Stimulated activated CD8-positive, alpha-beta memory T cell treated with anti-CD3 and anti-CD28 coated beads, Interleukin-7, amount 100 ng/mL, for 1 hour (primary cell): ENCODE measurements at places on chromosomes 13 and 19.

DNA sequence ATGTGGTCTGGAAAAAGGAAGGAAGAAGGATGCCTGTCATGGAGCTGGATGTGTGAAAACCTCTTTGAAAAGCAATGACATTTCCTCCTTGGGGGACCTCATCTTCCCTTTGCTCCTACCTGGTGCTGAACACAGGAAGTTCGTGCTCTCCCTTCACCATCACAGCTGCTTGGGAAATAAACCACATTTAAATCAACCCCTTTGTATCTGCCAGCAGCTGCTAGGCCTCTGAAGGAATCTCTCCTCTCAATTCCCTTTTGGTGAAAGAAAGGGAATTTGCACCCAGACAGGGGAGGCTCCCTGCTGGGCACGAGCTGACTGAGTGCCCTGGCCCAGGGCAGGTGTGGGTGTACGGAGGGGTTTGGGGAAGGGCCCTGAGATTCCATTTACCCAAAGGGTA is 437.7 kb downstream of the TSHZ3 start:
- DNase-seq = no peak

- DNase-seq = no peak
Observed at GRCh38 chr13:104085611-104086010, 1019.4 kb upstream of the SLC10A2 start.

DNA sequence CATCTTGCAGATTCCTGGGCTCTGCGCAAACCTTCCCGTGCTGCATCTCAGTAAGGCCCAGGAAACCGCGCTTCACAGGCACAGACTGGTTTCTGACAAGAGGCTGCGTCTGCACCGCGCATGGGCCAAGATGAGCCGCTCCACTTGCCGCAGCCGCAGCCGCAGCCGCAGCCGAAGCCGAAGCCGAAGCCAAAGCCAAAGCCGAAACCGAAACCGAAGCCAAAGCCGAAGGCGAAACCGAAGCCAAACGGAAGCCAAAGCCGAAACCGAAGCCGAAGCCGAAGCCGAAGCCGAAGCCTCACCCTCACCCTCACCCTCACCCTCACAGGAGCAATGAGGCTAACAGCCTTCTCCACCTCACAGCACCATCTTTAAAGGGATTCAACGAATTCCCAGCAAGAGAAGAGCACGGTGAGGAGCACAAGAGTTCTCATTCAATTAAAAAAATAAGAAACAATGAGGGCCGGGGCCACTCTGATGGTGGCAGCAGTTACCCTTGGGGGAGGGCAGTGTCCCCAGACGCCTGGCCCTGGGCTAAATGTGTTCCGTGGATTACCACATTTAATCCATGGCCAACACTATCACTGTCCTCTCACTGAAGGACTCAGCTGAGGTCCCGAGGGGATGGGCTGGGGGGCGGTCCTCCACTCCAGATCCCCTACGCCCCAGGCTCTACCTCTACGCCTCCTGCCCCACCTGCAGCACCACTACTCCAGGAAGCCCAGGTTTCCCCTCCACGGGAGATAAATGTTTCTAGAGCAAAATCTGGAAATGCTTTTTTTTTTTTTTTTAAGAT is 29.1 kb downstream of the ZNF787 start:
- no peak for DNase-seq

DNA sequence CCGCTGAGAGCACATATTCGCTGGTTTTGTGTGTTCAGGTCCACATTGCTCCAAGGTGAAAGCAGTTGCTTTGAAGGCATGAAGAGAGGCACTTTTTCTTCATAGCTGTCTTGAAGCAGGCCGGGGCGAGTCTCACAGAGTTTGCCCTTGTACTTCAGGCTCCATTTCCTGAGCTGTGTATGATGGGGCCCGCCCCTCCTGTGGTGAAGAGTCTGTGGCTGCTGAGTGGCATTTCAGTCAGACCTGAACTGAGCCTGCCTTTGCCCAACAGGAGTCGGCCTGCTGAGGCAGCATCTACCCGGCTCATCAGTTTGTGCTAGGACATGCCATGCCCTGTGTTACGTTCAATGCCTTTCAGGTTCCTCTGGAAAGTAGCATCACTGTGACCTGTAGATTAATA is 44.4 kb upstream of the C1QTNF9 start:
- peak; percentile 57 for DNase-seq

GRCh38 chr13:103883164-103883563 is 816.9 kb upstream of the SLC10A2 start:
- DNase-seq = no peak

DNA sequence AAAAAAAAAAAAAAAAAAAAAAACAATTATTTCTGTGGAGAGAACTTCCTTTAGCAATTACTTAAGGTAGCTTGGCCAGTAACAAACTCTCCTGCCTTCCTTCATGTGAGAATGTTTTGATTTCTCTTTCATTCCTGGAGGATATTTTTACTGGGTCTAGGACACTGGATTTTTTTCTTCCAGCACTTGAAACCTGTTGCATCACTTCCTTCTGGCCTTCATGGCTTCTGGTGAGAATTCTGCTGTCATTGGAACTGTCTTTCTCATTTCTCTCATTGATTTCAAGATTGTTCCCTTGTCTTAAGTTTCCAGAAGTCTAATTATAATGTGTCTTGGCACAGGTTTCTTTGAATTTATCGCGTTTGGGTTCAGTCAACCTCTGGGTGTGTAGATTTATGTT is 19.3 kb upstream of the RAB20 start:
- no peak for DNase-seq

DNA sequence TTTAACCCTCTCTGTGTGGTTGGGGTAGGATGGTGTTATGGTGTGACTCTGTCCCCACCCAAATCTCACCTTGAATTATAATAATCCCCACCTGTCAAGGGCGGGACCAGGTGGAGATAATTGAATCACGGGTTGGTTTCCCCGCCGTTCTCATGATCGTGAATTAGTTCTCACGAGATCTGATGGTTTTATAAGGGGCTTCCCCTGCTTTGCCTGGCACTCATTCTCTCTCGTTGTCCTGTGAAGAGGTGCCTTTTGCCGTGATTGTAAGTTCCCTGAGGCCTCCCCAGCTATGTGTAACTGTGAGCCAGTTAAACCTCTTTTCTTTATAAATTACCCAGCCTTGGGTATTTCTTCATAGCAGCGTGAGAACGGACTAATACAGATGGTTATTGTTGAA is 68.8 kb downstream of the ARHGEF7 start:
- DNase-seq = no peak

DNA sequence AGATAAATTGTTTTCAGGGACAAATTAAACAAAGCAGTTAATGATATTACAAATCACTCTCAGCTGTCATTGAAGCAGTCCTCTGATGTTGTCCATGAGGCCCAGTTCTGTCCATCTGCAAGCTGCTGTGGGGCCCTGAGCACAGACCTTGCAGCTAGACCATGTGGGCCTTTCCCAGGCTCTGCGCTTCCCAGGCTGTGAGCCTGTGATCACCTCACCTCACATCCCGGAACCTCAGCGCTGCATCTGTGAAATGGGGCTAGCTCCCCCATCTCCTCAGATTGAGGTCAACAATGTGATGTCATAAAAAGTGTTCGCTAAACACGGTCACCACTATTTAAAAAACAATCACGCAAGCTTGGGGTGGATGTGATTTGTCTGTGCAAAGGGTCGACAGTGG is 51.9 kb upstream of the UQCRFS1 start:
- DNase-seq = no peak

GRCh38 chr13:20206065-20206697 is 13.4 kb upstream of the GJB2 start:
- DNase-seq = no peak

DNA sequence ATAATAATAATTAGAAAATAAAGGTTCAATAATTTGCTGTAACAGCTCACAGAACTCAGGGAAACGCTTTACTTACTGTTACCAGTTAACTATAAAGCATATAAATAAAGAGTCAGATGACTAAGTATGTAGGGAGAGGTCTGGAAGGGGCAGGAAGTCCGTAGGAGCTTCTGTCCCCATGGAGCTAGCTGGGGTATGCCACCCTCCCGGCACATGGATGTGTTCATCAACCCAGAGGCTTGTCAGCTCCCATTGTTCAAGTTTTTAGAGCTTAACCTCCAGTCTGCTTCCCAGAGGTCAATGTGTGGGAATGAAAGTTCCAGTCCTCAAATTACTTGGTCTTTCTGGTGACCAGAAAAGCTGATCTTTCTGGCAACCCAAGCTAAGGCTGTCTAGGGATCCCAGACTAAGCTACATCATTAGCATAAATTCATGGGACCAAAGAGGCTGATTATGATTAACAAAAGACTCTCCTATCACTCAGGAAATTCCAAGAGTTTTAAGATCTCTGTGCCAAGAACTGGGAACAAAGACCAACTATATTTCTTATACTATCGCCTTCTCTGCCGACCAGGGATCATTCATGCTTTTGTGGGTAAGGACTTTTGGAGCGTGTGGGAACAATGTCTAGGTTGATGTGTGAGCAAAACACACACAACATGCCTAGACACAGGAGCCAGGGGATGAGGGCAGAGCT is 31.7 kb upstream of the ZNF507 start:
- no peak for DNase-seq

DNA sequence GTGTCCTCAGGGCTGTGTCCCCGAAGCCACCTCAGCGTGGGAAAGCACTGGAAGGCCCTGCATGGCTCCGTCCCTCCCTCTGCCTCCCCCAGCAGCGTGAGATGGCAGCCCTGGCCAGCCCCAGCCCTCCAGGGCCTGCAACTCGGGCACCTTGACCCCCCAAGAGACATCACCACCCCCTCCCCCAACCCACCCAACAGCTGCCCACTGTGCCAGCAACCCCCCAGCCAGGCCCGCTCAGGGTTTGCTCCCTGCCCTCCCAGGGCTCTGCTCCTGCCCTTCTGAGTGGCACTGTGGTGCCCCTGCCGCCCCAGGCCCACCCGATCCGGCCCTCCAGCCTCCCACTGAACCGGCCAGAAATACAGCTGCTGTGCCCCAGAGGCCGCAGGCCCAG is 1.5 kb upstream of the ASPDH start:
- DNase-seq = no peak

DNA sequence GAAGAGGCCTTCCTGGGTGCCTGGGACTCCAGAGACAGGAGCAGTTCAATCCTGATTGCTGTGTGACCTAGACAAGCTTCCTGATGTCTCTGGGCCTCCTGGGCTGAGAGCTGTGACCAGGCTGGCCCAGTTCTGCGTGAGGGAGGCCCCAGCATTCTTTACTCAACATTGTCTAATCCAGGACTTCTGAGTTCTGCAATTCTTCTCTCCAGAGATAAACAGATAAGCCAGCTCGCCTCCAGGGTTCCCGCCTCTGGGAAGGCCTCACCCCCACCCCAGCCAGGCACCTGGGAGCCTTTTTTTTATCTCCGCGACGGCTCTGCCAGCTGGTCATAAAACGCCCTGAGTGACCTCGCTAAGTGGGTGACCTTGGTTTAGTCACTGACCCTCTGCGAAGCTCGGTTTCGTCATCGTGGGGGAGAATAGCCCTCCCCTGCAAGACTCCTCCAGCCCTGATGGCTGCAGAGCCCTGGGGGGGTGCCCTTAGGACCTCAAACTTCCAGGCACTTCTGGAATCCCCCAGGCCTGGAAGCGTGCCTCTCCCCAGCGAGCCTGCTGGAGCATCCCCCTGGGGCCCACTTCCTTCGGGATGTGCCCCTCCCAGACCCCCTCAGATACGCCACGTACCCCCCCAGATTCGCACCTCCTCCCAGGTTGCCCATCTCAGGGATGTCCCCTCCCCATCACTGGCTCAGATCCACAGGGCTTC is 1.9 kb downstream of the SULT2B1 start:
- no peak for DNase-seq

GRCh38 chr13:29501674-29502073 is 93.8 kb downstream of the SLC7A1 start:
- DNase-seq = no peak

DNA sequence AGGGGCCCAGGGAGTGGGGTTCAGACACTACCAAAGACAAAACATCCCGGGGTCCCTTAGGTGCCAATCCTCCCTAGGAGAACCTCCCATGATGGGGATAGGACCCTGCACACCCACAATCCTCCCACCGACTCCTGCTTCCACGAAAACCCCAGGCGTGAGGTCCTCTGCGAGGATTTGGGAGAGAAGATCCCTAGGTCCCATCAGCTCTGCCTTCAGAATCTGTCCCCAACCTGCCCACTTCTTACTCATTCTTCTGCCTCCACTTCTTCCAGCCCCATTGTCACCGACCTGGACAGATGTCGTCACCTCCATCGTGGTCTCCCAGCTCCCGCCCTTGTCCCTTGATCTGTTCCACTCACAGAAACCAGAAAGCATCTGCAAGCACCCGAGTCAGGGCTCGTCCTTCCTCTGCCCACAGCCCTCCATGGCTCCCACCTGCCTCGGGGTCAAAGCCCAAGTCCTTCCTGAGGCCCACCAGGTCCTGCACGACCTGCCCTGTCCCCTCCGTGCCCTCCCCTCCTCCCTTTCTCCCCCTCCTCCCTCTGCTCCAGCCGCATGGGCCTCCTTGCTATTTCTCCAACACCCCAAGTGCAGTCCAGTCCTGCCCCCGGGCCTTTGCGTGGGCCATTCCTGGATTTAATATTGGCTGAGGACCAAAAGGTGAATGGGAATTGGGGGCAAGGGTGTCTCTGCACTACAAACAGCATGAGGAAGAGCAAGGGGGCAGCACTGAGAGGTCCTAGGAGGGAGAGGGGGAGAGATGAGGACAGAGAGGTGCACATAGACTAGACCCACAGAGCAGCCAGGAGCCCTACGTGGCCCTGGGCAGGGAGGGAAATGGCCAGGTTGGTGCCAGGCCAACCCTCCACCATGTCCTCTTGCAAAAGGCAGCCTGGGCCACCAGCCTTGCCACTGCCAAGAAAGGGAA is 51.3 kb downstream of the PTPRS start:
- DNase-seq = no peak

DNA sequence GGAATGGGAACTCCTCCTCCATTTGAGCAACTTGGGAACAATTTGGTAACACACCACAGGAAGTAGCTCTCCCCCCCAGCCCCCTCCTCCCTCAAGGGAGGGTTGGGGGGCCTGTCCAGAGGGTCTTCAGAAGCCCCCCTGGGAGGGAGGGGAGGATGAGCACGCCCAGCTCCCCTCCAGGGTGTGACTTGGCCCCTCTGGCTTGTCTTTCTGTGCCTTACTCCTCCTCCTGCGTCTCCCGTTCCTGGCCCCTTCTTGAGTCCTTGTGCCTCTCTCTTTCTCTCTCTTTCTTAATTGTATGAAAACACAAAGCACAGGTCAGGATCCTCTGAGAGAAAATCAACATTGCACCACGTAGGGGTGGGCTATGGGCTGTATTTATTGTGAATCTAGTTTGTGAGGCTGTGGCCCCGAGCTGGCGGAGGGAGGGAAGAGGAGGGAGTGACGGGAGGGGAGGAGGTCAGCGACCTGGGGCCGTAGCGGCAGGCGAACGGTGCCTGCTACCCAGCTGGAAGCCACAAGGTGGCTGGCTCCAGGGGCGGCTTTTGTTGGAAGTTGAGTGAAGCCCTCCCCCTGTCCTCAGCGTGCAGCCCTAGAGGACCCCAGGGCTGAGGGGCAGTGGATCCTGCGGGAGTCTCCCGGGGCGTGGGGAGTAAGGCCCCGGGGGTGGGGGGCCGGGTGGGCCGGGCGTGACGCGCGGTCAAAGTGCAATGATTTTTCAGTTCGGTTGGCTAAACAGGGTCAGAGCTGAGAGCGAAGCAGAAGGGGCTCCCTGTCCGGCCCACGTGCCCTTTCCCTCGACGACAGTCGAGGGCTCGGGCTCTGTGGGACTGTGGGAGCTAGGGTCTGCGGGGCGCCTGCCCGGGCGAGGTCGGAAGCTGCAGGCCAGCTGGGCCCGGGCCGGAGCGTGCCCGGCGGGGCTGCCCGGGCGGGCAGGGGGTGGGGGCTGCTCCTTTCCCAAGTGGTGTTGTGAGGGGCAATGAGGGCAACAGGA is 6.4 kb downstream of the LYL1 start:
- DNase-seq = no peak

- no peak for DNase-seq
Observed at GRCh38 chr13:112940236-112940635, 28.8 kb upstream of the MCF2L start.
